ENCODE measurements at places on chromosomes 3 and 15.

DNA sequence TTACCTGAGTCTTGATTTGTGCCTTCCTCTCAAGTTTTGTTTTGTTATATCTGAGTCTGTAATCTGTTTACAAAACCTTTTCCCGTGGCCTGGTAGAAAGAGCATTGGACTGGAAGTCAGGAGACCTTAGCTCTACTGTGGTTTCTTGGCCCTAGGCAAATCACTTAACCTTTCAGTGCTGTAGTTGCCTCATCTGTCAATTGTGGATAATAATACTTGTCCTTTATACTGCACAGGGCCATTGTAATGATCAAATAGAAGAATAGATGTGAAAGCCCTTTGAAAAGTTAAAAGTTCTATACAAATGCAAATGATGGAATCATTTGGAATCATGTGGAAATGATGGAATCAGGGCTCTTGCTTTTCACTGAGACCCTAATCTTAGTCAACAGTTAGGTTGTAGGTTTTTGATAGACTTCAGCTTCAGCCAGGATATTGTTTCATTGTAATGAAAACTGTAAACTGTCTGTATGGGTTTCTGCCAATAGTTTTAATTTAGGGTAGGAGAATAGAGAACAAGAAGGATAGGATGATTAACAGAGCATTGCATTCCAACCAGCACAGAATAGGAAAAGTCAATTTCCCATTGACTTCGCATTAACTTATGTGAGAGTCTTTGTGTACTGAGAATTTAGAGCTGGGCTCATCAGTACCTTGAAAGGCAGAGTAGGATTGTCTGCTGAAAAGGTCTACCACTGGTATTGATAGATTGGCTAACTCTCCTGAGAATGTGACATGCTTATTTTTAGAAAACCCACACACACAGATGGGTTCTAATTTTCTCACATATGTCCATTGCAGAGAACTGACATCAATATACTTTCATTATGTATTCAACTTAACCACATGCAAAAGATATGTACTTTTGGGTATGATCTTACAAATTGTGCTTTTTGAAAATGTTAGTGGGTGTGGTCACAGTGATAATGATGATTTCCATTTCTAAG lies 21.8 kb downstream of the MAP2K5 start:
- DNase-seq: no peak

DNA sequence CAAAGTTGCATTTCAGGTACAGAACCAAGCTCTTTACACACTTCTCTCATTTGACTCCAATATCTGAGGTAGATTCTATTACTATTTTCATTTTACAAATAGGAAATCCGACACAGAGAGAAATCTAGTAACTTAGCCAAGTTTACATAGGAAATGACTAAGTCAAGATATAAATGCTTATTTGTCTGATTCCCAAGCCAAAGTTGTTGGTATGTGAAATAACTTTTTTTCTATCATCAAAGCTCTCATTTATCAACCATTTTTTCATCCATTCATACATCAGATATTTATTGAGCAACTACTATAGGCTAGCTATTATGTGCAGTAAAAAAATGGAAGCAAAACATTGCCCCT lies 89.2 kb upstream of the MITF start:
- no peak for DNase-seq

GRCh38 chr3:66033241-66034138 lies 5.2 kb downstream of the MAGI1 start:
- DNase-seq: no peak

- DNase-seq: no peak
These were observed 25.9 kb upstream of the UBE2Q2 start for GRCh38 chr15:75817138-75817935.

DNA sequence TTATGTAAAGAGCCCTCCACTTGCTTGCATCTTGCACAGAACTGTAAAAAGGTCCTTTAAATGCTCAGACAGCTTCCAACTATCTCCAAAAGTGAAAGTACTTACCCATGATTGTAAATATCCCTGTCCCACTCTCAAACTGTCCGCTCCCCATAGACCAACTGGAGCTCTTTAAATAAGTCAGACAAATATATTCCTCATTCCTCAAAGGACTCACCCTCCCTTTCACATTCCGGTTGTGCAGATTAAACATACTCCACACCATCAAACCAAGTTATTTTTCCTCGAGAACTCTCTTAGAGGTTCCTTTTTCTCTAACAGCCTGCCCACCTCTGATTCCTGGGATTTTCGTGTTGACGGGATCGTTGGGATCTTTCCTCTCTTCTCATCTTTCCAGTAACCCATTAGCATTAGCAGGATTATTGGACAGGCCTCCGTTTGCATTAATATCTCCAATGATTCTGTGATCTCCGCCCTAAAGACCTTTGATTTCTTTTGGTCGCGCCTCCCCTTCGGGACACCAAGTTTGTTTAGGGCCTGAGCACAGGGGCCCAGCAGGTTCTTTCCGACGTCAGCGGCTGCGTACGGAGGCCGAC lies 763 bp downstream of the GOLGB1 start:
- peak; percentile 64 for DNase-seq

DNA sequence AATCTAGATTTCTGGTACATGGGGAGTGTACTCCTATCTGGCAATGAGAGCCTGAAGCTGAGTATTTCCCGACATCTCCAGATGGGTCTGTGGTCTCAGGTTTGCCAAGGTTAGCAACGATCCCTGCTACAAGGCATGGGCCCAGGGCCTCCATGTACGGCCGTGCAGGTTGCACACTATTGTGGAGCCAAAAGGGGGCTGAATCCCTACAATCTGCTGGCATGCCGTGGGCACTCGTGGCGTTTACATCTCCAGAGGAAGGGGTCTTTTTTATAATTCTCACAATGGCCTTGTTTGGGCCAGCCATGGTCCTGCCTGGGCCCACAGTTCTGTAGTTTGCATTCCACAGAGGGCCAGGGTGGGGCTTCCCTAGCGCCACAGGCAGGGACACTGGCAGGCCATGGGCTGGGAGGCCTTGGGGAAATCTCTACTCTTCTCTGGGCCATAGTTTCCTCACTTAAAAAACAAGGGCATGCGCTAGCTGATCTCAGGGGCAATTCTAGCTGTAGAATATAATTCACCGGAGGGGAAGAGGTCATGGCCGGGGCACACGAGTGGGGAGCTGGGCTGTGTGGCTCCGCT lies 68.9 kb upstream of the TLE3 start:
- no peak for DNase-seq

DNA sequence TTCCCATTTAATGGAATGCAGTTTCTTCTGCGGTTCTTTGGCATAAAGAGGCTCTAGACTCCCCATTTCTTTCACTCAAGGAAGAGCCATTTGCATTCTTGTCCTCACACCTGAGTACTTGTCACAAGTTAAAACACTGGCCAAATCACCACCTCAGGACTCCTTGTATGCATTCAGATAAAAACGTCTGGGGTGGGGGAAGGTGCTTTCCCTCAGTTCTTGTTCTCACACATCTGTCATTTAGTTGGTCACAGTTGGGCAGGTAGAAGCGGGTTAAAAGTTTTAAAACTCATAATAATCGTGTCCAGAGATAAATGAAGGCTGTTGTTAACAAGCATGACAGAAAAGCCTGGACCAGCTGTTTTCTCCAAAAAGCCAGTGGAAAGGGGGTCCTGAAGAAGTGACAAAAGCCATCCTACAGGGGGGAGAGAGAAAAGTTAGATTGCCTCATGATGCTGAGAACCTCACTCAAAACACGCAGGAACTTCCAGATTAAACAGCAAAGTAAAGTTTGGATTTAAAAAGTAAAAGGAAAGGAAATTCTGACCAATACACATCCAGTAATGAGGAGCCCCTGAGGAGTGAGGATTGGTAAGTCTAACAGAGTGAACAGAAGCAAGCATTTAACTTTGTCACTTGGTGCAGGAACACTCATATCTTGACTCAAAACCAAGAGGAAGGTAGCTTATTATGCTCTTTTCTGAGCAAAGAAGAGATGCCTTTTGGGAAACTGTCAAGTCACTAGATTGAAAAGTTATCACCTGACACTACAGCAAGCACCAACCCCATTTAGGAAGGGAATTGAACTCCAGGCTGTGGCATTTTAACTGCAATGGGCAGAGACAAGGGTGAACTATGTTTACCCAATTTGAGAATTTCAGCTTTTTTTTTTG lies 2.8 kb downstream of the BCL2L10 start:
- DNase-seq: no peak

GRCh38 chr3:31921837-31922236 lies 59.2 kb downstream of the OSBPL10 start:
- DNase-seq: no peak

GRCh38 chr15:65956899-65957298 lies 87.6 kb downstream of the RAB11A start:
- no peak for DNase-seq

GRCh38 chr3:149145974-149146373 lies 16.5 kb downstream of the HPS3 start:
- no peak for DNase-seq

DNA sequence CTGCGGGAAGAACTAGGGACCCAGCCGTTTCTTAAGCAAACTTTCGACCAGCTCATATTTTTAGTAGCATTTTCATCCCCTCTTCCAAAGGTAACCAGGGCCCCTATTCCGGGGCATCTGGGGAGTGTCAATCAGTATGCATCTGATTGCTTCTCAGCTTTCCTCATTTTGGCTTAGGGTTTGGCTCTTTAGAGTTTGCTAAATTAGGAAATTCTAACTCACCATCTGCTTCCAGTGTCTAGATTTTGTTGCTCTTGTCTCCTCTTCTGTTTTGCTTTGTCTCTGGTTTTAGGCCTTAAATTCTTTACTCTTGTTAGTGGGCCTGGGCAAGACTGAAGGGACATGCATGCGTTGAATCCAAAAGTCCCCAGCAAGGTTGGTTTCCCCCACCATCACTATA lies 9.6 kb upstream of the ABTB1 start:
- no peak for DNase-seq

DNA sequence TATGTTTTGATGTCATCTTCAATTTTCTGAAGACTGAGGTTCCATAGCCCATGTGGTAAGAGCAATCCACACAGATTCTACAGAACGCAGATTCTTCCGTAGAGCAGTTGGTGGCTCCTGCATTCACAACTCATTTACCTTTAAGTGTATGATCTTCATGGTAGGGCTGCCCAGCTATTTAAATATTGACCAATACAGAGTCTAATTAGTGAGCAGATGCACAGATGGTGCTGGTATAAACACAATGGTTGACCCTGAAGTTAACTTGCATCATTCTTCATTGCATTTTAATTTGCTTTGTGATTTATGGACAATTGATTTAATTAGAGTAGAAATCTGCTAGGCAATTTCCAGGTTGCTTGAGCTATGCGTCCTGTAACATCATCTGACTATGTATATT lies 269.2 kb downstream of the SQOR start:
- DNase-seq: no peak

DNA sequence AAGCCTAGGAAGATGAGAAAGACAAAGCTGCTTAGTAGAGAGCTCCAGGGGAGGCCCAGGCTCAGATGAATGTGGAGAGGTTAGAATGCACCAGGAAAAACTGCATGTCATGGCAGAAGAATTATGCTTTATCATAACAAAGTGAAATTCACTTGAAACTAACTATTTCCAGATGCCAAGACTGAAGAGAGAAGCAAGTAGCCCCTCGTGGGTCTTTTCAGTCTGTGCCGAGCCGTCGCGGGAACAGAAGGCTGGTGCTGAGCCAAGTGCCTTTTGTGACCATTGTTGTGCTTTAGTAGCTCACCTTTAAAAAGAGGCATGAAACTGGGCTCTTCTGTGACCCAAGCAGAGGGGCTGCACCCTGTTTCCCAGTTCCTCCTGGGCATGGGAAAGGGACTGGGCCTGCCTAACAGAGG lies 73.2 kb downstream of the CHDH start:
- no peak for DNase-seq

DNA sequence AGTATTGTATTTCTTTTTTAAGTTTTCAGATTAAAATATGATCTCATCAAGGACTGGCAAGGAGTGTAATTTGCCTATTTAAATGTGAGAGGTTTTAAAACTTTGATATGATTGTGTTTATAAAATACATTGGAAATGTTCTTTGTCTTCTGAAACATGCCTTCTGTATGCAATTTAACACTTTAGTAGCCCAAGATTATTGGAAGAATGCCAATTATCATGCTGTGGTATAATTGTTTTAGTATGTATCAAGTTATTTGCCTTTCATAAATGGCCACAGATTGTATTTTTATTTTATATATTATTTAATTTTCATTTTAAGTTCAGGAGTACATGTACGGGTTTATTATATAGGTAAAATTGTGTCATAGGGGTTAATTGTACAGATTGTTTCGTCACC lies 31.7 kb downstream of the ECT2 start:
- DNase-seq: no peak

DNA sequence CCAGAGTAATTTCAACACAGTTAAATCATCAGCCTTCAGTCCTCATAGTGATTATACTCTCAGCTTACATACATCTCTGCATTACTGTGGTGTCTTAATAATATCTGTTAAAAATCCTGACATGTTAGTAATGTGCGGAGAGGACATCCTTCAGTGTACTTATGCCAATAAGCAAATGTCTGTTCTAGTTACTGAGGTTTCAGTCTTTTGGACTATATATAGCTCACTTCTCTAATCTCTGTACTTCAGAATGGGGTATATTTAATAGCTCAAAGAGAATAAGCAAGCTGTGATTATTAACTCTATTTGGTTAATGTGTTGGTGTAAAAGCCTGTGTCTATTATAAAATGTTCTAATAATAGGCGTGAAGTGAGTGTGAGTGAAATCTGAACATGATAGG lies 28.9 kb upstream of the OSTN start:
- no peak for DNase-seq

- no peak for DNase-seq
These were observed 52.9 kb downstream of the BSN start for GRCh38 chr3:49607105-49607591.

- DNase-seq: no peak
These were observed 60.8 kb downstream of the ILDR1 start for GRCh38 chr3:121961283-121961682.

GRCh38 chr3:185813691-185814215 lies 11.1 kb downstream of the IGF2BP2 start:
- no peak for DNase-seq

DNA sequence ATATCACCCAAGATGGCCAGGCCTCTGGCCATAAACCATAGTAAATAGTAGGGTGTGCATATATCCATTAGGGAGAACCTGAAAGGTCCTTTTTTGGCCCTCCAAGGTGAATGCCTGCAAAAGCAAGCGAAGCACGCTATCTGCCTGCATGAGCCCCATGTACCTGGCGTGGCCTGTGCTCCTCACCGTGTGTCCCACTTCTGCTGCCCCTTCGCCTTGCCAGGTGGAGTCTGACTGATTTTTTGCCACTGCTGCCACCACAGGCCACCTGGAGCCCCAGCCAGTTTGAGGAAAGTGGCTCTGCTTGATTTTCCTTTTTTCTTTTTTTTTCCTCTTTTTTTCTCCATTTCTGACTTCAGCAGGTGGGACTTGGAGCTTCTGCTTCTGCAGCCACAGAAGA lies 139.7 kb downstream of the SNRPN start:
- no peak for DNase-seq

DNA sequence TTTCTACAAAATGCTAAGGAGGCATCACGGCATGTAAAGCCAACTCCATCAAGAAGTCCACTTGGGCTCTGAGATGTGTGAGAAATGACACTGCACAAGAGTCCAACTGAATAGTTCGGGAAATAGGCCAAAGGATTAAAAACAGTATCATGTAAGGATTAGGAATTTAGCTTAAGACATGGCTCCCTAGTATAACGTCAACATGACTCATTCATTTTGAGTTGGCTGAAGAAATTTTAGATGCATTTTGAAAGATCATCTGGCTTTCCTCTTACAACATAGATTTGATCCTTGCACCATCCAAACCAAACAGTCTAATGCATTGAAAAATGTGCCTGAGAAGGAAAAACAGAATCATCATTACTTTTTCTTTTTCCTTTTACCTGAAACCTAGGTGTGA lies 109.3 kb upstream of the MME start:
- DNase-seq: no peak

GRCh38 chr3:197378985-197379718 lies 80.7 kb upstream of the DLG1 start:
- DNase-seq: no peak

GRCh38 chr15:74430510-74430951 lies 3.2 kb downstream of the SEMA7A start:
- DNase-seq: no peak
